ENCODE measurements at places on chromosomes 5 and 9.

DNA sequence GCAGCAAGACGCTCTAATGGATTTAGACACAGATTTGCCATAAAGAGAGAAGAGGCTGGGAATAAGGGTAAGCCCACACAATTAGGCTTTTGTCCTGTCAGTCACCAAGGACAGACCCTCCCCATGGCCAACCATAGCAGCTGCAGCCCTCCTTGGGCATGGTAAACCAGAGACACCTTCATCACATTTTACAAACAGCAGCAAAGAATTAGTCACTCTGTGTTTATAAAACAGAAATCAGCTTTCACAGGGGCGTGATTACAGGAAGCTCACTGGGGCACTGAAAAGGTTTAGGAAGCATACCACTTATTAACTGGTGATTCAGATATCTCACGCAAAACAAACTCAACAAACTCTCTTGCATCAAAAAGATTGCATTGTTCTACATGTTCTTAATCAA, 37.3 kb upstream of the ZNF622 start:
- no peak for DNase-seq

GRCh38 chr9:3478549-3478953, 47.2 kb downstream of the RFX3 start:
- DNase-seq: no peak

DNA sequence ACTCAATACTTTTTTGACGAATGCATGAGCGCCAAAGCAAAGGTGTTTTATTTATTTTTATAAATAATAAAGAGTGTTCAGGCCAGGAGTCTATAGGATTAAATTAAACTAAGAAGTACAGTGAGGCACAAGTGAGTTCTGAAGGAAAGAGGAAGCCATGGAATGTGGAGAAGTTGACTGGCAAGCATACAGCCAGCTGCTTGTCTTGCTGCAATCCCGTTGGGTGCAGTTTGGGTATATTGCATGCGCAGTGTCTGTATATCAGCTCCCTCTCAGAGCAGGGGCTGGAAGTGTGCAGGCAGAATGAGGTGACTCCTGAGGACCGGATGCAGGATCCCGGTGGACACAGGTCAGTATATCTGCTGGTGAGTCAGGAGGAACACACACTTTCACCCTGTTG, 315.6 kb downstream of the ZSWIM6 start:
- no peak for DNase-seq

- no peak for DNase-seq
Observed at GRCh38 chr9:86945728-86946200, 1.5 kb downstream of the GAS1 start.

DNA sequence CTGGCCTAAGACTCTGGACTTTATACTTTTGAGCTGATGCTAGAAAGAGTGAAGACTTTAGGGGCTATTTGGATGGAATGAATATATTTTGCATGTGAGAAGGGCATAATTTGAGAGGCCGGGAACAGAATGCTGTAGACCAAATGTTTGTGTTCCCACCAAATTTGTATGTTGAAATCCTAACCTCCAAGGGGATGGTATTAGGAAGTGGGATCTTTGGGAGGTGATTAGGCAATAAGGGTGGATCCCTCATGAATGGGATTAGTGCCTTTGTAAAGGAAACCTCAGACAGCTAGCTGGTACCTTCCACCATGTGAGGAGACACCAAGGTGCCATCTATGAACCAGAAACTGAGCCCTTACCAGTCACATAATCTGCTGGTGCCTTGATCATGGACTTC, 165.1 kb upstream of the S1PR3 start:
- no peak for DNase-seq

- no peak for DNase-seq
Observed at GRCh38 chr9:122212473-122213004, 16.2 kb downstream of the LHX6 start.

GRCh38 chr9:115207003-115207836, 89.3 kb upstream of the TNC start:
- DNase-seq: no peak

DNA sequence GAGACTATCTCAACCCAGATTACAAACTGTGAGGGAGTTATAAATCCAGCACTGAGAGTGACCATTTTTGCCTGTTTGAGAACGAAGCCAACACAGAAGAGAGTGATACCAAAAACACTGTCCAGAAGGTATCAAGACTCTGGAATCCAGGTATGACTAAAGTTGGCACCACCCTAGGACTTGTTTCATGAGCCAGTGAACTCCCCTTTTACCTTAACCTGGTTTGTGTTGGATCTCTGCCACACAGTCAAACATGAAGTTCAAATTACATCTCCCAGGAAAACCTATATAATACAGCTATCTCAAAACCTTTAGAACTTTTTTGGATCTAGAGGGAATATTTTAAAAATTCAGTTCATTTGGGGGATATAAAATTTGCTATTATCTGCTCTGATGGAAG, 11.4 kb downstream of the ZBTB5 start:
- no peak for DNase-seq

GRCh38 chr5:27474047-27474309, 435.6 kb upstream of the CDH9 start:
- no peak for DNase-seq

GRCh38 chr5:80619086-80619485, 35.4 kb upstream of the MSH3 start:
- no peak for DNase-seq

DNA sequence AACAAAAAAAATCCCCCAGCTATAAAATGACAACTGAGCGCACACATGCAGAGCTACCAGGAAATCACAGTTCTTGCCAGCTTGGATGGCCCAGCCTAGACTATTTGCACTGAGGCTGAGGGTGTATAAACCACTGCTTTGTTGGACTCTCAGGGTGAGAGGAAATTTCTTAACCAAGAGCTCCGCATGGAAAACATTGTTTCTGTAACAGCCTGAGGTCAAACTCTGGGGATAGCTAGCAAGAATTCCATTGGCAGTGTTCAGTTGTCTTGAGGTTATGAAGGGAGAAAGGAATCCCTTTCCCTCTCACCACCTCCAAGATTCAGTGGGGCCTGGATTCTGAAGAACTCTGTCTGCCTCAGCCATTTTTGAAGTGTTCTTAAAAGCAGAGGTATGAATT, 360.0 kb downstream of the OSTF1 start:
- DNase-seq: no peak

DNA sequence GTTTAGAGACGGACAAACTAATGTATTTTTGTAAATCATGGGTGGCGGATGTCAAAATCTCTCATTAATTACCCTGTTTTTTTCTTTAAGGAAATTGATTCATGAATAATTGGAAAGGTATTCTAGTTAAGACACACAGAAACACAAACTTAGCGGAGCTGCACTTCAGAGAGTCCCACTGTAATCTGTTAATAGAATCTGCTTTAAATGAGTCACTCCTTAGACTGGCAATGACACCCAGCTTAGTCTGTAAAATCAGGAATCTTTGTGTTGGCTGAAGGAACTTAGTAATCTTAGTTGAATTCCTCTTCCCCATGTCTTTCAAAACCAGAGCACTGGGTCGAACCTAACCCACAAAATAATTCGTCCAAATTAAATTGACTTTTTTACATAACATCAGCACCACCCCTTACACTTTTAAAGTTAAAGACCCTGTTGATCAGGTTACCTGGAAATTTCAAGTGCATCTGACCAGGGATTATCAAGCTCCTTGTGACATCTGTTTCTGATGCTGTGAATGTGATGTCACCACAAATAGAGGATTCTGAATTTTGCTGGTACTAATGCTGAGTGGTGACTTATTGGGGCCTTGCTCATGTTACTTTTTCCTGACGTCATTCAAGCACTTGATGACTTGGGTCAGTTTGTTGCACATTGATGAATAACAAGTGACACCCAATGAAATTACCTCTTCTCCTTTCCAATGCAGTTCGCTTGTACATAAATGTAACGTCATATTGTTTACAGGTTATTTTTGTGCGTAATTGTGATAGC, 313.6 kb downstream of the KCTD16 start:
- DNase-seq: no peak

DNA sequence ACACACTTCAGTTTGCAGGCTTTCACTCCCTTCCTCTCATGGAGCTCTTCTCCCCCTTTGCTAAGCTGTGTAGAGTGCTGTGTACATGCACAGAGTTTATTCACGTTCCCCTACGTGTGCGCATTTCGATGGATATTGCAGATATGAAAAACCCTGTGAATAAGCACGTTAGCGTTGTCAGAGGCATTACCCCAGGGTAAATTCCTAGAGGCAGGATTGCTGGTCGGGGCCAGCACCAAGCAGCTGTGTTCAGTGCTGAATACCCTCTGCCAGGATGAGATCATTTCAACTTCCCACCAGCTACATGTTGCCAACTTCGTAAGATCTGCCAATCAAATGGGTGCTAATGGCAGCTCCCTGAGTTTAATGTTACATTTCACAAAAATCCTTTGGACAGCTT, 172.3 kb upstream of the PPP1R26 start:
- no peak for DNase-seq

- peak; percentile 74 for DNase-seq
Observed at GRCh38 chr9:22211588-22212360, 202.7 kb upstream of the CDKN2B start.

- no peak for DNase-seq
Observed at GRCh38 chr5:154866841-154867240, 8.4 kb downstream of the CNOT8 start.

- DNase-seq: no peak
Observed at GRCh38 chr5:133838286-133838685, 130.1 kb downstream of the C5orf15 start.

DNA sequence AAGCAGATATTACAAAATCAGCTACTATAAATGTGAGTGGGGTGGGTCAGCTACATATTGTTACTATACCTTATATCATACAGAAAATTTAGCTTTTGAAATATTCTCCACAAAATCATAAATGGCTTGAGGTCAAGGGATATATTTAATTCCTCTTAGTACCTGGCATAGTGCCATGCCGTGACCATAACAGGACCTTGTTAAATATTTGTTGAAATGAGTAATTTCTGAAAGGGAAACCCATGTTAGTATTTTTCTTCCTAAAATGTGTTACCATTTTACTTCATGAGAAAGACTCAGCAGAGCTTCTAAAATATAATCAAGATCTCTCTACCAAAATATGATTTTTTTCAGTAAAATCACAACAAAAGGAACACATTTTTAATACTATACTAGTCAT, 14.8 kb downstream of the ATP10B start:
- no peak for DNase-seq

DNA sequence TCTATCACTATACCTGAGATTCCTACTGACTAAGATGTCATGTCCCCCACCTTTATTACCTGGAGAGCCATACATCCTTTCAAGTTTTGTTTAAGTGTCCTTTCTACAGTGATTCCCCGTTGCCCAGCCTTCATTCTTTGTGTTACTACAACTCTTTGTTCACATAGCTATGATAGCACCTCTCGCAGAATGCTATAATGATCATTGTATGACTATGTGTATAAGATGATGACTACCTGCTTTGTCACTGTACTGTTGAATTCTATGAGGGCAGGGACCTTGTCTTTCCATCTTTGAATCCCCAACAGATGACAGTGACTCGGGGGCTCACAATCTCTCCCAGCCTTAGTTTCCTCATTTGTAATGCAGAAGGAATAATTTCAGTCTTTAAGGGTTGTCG, 361.2 kb downstream of the NPR3 start:
- no peak for DNase-seq

DNA sequence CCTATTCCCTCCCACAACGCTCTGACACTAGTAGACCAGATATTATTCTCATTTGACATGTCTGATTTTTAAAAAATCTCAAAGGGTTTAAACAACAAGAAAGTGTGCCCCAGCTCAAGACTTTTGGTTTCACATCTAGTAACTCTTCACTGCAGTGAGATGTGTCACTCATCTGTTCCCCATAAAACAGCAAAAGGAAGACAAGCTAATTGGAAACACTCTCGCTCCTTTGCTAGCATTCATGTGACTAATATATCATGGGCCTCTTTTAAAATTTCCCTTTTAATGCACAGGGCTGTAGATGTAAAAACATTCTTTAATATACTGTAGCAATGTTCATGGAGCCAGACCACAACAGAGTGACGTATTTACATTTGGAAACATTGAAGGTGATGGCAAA, 372.6 kb downstream of the ZNF608 start:
- DNase-seq: no peak

DNA sequence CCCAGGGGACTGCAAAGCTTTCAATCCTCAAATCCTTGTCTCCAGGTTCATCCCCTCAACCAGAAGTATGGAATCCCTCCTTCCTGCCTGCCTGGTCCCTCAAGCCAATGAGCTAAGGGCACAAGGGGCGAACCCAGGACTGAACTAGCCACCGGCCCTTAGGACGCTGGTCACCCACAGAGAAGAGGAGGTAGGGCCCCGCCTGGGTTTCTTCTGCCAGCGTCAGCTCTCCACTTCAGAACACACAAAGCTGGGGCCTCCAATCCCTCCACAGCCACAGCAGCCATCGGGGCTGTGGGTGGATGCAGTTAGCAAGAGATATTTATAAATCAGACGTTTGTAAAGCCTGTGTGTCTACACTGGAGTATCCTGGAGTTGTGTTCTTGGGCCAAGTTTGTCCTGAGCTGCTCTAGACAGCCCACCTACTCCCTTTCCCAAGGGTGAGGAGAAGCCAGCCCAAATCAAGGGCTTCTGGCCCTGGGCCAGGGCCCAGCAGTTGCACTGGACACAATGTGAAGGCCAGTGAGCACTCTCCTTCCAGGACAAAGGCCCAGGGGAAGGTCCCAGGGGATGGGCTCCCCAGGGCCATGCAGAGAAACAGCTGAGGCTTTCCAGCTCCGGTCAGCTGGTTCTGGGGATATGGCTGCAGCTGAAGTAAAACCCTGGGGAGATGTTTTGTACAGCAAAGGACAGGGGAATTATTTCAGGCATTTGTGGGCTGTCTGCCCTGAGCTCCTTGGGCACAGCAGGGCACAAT, 18.9 kb downstream of the AMBP start:
- DNase-seq: no peak

DNA sequence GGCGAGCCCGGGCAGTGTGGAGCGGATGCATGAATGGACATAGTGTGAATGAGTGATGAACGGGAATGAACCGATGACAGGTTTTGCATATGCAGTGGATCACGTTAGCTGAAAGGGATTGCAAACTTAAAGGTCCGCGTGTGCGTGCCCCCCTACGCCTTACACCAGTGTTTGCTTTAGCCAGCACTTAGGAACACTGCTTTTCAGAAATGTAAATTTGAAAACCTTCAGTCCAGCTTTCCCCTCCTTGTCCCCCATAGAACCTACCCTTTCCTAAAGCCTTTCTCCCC, 692 bp downstream of the PSAT1 start:
- no peak for DNase-seq

GRCh38 chr5:38023371-38023770, 183.5 kb upstream of the GDNF start:
- DNase-seq: no peak

DNA sequence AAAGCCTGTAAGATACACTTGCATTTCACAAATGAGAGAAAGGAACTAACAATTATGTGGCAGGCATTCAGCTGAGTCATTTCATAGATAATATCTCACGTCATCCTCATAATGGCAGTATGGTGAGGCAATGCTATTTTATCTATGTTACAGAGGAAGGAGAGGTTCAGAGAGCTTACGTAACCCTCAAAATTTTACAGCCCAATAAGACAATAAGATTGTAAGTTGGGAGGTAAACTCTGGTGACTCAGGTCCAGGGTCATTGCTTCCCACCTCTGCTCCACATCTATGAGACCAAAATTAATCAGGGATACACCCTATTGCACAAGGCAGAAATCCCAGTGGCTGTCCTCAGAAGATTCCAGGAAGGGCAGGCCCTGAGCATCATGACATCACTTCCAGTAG, 309.7 kb downstream of the NSG2 start:
- no peak for DNase-seq

All from brain pericyte (primary cell).